Type B pancreatic cell (in vitro differentiated cells): ENCODE measurements at places on chromosomes 16 and 17. TPM values are rescaled to one million over a fixed set of nuclear protein-coding genes. Genes with fewer than 3 reads are reported as not detected.

GRCh38 chr17:74740173-74740572 is 3.1 kb downstream of the RAB37 start:
- DNase-seq, result no peak

The TEKT1 gene
- total RNA-seq, result 0.24 and 1.6 TPM in 2 replicates

- DNase-seq, result no peak
These were observed 32.4 kb downstream of the CNGB1 start for GRCh38 chr16:57938484-57938883.

DNA sequence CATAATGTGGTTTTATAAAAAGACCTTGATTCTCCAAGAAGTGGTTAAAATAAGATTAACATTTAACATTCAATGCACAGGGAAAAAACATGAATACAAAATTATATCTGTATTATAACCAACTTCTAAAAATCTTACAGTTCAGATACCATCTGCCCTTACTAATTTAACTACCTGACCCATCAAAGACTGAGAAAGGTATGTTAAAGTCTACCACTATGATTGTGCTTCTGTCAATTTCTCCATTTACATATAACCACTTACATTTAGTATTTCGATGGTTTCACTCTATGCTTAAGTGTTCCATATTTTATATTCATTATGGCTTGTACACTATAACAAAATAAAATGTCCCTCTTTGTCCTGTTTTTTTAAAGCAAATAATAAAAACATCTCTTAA is 14.6 kb downstream of the AP1G1 start:
- DNase-seq, result no peak

The TAT gene
- total RNA-seq, result 0.14 TPM in 1 of 2 replicates, not detected in the other

- DNase-seq, result no peak
These were observed 67.5 kb downstream of the XYLT1 start for GRCh38 chr16:17403156-17403809.

DNA sequence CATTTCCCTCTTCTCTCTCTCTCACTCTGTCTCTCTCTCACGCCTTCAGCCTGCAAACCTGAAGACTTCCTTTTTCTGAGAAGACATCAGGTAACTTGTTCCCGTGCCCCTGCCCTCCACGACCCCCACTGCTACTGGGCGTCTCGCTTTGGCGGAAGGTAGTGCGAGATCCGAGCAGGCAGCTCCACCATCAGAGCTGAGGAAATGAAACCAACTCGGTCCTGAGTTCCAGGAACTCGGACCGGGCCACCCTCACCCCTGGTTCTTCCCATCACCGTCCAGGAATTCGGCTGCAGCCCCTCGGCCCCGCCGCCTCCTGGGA is 585 bp downstream of the MLKL start:
- no peak for DNase-seq

- DNase-seq, result no peak
These were observed 407.8 kb upstream of the C16orf82 start for GRCh38 chr16:26658915-26659314.

GRCh38 chr16:11121914-11122692 is 133.9 kb downstream of the SOCS1 start:
- no peak for DNase-seq

GRCh38 chr16:72818236-72818845 is 229.6 kb downstream of the ZFHX3 start:
- DNase-seq, result no peak

DNA sequence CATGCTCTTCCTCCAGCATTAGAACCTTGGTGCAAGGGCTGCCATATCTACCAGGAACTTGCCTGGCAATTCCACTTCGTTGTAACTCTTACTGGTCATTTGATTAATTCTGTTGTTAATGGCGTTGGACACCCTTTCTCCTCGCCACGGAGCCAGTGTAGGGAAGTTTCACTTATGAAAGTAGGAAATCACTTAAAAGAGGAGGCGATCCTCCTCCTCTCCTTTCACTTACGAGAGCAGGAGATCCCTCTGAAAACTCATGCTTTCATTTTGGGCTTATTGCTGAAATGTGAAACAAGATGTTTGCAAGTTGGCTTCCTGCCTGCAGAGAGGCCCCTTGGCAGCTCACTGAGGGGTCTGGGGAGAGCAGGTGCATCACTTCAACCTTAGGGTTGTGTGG is 226.0 kb downstream of the SNX29 start:
- DNase-seq, result no peak

The SALL1 gene
- total RNA-seq, result 8.0 and 27.0 TPM in 2 replicates

- no peak for DNase-seq
These were observed 30.1 kb upstream of the PMFBP1 start for GRCh38 chr16:72202014-72202413.

The C16orf92 gene
- total RNA-seq, result not detected in 2 replicates

DNA sequence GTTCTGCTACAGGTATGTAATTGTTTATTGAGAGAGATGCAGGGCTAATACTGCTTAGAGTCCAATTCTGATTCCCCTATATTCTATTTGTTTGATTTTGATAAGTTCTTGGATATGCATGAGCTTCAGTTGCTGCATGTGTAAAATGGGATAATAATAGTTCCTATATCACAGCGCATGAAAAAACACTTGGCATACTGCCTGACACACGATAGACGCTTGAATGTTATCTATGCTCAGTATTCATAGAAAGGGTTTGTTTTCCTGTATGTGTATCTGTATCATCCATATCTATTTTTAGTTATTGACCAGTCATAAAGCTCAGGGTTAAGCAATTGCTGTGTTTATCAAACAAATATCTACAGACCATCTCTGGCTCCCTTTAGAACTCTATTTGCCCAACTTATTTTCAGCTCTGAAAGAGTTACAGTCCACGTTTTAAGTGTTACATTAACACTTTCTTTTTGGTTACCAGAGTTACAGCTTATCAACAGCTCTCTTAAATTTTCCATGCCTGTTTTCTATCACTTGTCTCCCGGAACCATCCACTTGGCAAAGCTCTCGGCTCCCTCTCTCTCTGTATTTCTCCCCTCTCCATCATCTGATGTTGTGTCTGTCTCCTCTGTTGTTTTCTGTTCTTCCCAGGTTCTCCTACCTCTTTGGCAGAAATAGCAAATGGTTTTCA is 334.8 kb downstream of the CBLN1 start:
- DNase-seq, result no peak

The SDR42E2 gene
- 0.19 TPM in 1 of 2 replicates, not detected in the other for total RNA-seq

The GNG13 gene
- not detected in 2 replicates for total RNA-seq

The FKBP10 gene
- 54.3 and 249 TPM in 2 replicates for total RNA-seq

DNA sequence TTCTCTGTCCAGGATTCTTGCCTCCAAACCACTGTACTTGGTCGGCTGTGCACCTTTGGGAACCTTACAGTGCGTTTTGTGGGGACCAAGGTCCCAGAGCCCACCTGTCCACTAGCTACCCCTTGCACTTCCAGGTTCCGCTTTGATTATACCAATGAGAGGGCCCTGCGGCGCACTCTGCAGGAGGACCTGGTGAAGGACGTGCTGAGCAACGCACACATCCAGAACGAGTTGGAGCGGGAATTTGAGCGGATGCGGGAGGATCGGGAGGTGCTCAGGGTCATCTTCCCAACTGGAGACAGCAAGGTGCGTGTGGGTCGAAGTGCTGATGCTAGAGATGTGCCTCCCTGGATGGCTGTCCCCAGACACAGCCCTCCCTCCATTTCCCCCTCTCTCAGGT is 18.8 kb downstream of the POLR2A start:
- no peak for DNase-seq

GRCh38 chr17:81053041-81053970 is 18.4 kb downstream of the BAIAP2 start:
- no peak for DNase-seq
